Keratinocyte (primary cell): ENCODE measurements at places on chromosomes 16 and 17. TPM values are rescaled to one million over a fixed set of nuclear protein-coding genes. Genes with fewer than 3 reads are reported as not detected.

DNA sequence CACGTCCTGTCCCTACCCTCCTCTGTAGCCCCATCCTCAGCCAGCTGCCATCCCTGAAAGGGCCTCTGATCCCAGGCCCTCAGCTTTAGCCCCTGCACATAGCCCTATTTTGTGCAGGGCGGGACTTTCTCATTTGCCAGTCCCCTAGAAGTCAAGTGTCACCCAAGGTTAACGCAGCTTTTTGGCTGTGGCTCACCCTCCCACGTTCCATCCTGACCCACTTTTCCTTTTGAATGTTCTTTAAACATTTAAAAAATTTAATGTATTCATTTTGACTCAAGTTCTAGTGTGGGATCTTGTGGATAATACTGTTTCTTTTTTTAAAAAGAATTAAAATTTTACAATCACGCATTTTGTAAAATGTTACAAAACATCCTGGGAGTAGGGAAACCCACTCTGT lies 62.2 kb upstream of the LGALS9 start:
- H3K36me3 ChIP-seq, result no peaks in the 10 kb centered on the region
- no peaks in the 10 kb centered on the region for H3K27me3 ChIP-seq
- H3K27ac ChIP-seq, result no peak overlapping the region
- no peaks in the 10 kb centered on the region for H3K4me1 ChIP-seq
- no peak overlapping the region for H3K4me3 ChIP-seq

GRCh38 chr17:28173031-28173561 lies 130.6 kb downstream of the NLK start:
- H3K4me3 ChIP-seq, result no peak overlapping the region
- H3K4me1 ChIP-seq, result no peaks in the 10 kb centered on the region
- peaks cover 13% of the 10 kb centered on the region for H3K36me3 ChIP-seq
- no peak overlapping the region for H3K27ac ChIP-seq
- no peak for DNase-seq

DNA sequence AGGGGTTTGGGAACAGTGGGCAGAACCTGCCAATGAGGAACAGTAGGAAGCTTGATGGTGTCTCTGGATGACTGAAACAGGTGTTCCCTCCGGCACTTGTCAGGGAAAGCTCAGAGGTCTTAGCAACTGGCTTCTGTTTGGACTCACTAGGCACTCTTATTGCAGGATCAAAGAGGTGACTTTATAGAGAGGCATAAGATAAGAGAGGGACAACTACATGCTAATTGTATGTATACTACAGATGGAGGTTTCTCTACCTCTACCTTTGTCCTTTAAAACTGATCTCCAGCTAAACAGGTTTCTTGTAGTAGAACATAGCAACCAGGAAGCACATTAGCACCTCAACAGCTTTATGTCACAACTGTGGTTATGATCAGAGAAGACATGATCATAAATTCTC lies 7.6 kb downstream of the CNTD1 start:
- no peak overlapping the region for H3K4me3 ChIP-seq
- H3K27ac ChIP-seq, result no peak overlapping the region
- peaks cover 6% of the 10 kb centered on the region for H3K36me3 ChIP-seq
- H3K27me3 ChIP-seq, result no peaks in the 10 kb centered on the region
- H3K4me1 ChIP-seq, result no peaks in the 10 kb centered on the region

DNA sequence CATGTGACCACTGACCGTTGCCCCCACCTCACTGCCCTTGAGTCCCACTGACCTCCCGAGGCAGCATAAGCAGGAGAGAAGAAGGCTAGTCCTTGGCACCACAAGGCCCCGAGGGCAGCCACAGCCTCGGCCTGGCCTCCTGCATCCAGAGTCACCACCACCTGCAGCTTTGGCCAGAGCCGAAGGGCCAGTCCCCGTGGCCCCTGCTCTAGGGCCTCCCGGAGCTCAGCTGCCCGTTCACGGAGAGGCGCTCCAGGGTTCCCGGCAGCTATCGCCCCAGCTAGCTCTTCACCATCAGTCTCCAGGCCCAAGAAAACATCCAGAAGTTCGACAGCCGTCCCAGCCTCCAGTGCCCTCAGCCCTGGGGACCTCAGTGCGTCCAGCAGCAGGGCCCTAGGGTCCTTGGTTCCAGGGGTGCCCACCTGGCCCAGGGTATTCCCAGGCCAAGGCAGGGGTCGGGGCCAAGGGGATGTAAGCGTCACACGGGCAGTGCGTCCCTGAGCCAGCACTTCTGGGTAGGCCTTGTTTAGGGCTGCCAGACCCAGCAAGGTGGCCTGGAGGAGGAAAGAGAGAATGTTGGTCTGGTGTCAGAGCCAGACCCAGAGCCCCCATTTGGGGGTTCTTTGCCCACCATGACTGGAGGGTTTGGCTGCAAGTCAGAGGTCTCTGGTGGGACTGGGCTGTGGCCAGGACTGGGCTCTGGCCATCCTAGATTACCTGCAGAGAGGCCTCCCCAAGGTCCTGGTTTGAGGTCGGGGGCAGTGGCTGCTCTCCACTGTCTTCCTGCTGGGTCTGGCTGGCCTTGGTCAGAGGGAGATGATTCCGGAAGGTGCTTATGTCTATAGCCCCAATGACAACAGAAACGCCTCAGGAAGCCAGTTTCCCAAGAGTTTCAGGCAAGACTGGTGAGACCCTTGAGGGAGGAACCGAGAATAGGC lies 1.8 kb downstream of the GHDC start:
- H3K4me3 ChIP-seq, result no peak overlapping the region
- no peaks in the 10 kb centered on the region for H3K36me3 ChIP-seq
- DNase-seq, result no peak
- H3K4me1 ChIP-seq, result no peaks in the 10 kb centered on the region
- no peak overlapping the region for H3K27ac ChIP-seq
- no peaks in the 10 kb centered on the region for H3K27me3 ChIP-seq

GRCh38 chr16:67109407-67110135 lies at the start of gene PHAF1:
TSS of gene PHAF1 (plus strand) at chr16:67109941. CDS start at chr16:67110176, 235 bp downstream.
- peaks cover 33% of the 10 kb centered on the region for H3K4me1 ChIP-seq
- no peaks in the 10 kb centered on the region for H3K27me3 ChIP-seq
- peak within 1 kb of the TSS; percentile 69 for H3K27ac ChIP-seq
- DNase-seq, result peak; percentile 53
- H3K36me3 ChIP-seq, result no peaks in the 10 kb centered on the region
- peak within 1 kb of the TSS; percentile 94 for H3K4me3 ChIP-seq

DNA sequence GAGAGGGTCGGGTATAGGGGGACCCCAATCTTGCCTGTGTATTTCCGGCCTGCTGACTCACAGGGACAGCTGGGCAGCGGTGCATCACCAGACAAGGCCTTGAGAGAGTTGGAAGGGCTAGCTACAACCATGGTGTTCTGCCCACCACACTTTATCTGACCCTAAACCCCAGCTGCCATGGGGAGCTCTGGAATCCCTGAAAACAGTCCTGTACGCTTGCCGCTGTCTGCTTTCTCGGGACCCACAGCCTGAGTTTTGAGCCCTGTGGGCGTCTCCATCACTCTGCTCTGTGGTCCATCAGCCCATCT lies 100.4 kb upstream of the GSE1 start:
- no peak for DNase-seq
- peaks cover 20% of the 10 kb centered on the region for H3K4me1 ChIP-seq
- H3K27ac ChIP-seq, result no peak overlapping the region
- no peaks in the 10 kb centered on the region for H3K36me3 ChIP-seq

DNA sequence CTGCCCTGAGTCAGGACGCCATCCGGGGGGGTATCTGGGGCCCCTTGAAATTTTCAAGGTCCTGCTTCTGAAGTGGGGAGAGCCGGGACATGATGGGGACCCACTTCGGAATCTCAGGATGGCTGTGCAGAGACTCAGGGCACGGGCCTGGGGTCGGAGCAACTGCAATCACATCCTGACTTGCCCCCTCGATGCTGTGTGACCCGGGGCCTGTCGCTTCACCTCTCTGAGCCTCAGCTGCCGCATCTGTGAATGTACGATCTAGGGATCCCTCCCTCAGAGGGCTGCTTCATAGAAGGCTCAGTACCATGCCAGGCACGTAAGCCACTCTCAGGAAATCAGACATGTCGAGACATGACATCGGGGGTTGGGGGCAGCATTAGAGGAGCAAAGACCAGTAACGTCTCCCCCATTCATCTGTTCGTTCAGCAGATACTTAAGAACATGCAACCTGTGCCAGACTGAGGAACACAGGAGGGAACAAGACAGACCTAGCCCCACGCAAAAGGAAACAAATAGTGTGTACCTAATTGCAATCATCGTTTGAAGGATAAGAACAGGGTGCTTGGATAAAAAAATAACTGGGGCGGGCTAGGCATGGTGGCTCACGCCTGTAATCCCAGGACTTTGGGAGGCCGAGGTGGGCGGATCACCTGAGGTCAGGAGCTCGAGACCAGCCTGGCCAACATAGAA lies 229.6 kb downstream of the PARN start:
- peak overlapping the region; percentile 13 for H3K4me3 ChIP-seq
- peaks cover 26% of the 10 kb centered on the region for H3K4me1 ChIP-seq
- H3K36me3 ChIP-seq, result no peaks in the 10 kb centered on the region
- no peaks in the 10 kb centered on the region for H3K27me3 ChIP-seq
- H3K27ac ChIP-seq, result peak overlapping the region; percentile 62
- DNase-seq, result no peak

DNA sequence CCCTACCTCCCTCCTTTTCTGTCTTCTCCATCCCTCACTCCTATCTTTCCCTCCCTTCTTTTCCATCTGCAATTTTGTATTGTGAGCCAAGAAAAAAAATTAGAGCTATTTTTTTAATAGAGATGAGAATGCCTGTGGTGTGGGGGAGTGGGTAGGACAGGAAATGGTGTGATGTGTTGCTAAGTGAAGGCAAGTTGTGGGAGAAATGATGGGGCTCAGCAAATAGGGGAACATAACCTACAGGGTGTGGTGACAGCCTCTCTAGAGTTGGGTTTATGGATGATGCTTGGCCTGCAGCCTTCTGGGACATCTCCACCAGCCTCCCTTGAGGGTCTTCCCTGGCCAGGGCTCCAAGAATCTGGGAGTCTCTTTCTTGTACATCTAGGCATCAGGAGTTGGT lies 163.1 kb upstream of the CACNG3 start:
- no peaks in the 10 kb centered on the region for H3K27me3 ChIP-seq
- no peak for DNase-seq
- H3K36me3 ChIP-seq, result no peaks in the 10 kb centered on the region
- H3K27ac ChIP-seq, result no peak overlapping the region

DNA sequence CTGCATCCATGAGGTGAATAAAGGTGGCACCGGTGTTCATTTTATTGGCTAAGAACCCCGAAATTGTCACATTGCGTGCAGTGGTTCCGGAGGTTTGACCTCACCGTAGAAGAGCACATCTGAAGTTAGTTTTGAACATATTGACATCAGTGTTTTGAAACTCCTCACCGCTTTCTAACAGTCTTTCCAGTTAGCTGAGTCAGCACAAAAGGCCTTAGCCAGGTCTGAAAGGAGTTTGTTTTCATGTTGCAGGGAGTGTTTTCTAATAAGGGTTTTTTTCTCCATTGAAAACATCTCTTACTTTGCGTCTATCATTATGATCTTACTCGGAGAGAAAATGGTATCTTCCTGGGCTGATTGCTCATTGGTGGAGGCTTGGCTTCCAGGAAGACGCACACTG lies 174.5 kb upstream of the HSBP1 start:
- no peak overlapping the region for H3K27ac ChIP-seq
- DNase-seq, result no peak
- H3K4me3 ChIP-seq, result no peak overlapping the region
- H3K36me3 ChIP-seq, result no peaks in the 10 kb centered on the region
- H3K27me3 ChIP-seq, result no peaks in the 10 kb centered on the region
- no peaks in the 10 kb centered on the region for H3K4me1 ChIP-seq

DNA sequence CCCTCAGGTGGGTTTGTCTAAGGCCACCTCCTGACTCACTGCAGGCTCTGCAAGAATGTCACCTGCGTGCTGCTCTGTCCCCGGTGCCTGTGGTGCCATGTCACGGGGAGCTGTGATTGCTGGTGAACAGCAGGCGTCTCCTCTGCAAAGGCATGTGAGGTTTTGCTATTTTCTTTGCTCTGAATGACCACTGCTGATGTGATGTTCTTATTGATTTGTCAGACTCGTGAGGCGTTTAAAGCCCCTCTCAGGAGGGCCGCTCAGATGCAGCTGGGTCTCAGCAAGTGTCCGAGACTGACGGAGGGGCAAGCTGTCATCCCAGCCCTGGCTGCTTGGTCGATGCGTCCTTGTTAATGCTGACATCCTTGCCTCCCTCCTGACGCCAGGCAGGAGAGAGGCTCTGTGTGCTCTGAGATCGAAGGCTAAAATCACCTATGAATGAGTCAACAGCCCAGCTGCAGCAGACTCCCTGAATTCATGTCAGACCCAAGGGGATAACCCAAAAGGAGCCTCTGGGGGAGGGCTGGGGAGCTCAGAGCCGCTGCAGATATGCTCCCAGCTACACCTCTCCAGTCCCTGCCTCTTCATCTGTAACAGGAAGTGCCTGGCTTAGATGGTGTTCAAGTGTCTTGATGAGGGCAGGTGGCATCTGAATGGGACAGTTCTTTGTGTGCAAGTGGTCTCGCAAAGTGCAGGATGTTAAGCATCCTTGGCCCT lies 11.8 kb upstream of the PEMT start:
- H3K36me3 ChIP-seq, result no peaks in the 10 kb centered on the region
- DNase-seq, result no peak
- H3K27me3 ChIP-seq, result peaks cover 3% of the 10 kb centered on the region
- no peak overlapping the region for H3K4me3 ChIP-seq
- no peak overlapping the region for H3K27ac ChIP-seq

GRCh38 chr16:19883966-19884485 lies 622 bp downstream of the GPRC5B start:
- DNase-seq, result no peak
- no peak overlapping the region for H3K4me3 ChIP-seq
- H3K4me1 ChIP-seq, result peaks cover 14% of the 10 kb centered on the region
- H3K27me3 ChIP-seq, result peaks cover 36% of the 10 kb centered on the region
- no peak overlapping the region for H3K27ac ChIP-seq

GRCh38 chr16:55711959-55712876 lies 56.4 kb downstream of the SLC6A2 start:
- no peak overlapping the region for H3K27ac ChIP-seq
- no peaks in the 10 kb centered on the region for H3K4me1 ChIP-seq
- H3K36me3 ChIP-seq, result no peaks in the 10 kb centered on the region
- H3K27me3 ChIP-seq, result no peaks in the 10 kb centered on the region
- no peak overlapping the region for H3K4me3 ChIP-seq

DNA sequence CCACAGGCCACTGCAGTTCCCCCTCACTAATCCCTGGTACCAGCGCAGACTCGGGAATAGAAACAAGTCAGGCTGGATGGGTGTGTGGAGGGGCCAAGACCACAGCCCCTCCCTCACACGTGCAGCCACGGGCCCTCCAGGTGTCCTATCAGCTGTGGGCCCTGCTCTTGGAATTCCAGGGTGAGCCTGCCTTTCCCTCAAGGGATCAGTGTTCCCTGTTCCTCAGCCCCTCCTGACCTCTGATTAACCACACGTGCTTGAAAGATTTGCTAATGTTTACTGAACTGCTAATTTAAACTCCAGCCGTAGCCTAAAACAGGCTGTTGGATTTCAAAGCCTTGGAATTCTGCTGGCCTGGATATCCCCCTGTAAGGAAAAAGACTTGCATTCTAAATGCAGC lies 146.4 kb downstream of the SOCS1 start:
- no peak for DNase-seq
- H3K4me1 ChIP-seq, result peaks cover 21% of the 10 kb centered on the region
- H3K4me3 ChIP-seq, result no peak overlapping the region
- H3K27me3 ChIP-seq, result no peaks in the 10 kb centered on the region

GRCh38 chr17:33765871-33766270 lies 472.8 kb upstream of the ASIC2 start:
- no peaks in the 10 kb centered on the region for H3K4me1 ChIP-seq
- no peak for DNase-seq
- no peak overlapping the region for H3K4me3 ChIP-seq
- no peaks in the 10 kb centered on the region for H3K36me3 ChIP-seq
- no peaks in the 10 kb centered on the region for H3K27me3 ChIP-seq
- no peak overlapping the region for H3K27ac ChIP-seq

NPEPPS gene
- polyA plus RNA-seq, result 72.3 to 122 TPM (median 106 TPM) in 3 replicates

TGFB1I1 gene
- 3.7 to 14.0 TPM (median 5.5 TPM) in 3 replicates for polyA plus RNA-seq

B3GNT9 gene
- polyA plus RNA-seq, result 2.6 to 5.4 TPM (median 3.9 TPM) in 3 replicates

CHD9NB gene
- 0.53 to 0.89 TPM (median 0.64 TPM) in 3 replicates for polyA plus RNA-seq

VTN gene
- 0.05 TPM in 1 of 3 replicates, not detected in the others for polyA plus RNA-seq
